OCI-M1 (cell line): ENCODE measurements at places on chromosomes 1 and 21.

GRCh38 chr1:70910013-70910412 lies 137.6 kb downstream of the PTGER3 start:
- DNase-seq = peak; percentile 43

GRCh38 chr21:25845729-25846256 lies 111.0 kb downstream of the GABPA start:
- no peak for DNase-seq

DNA sequence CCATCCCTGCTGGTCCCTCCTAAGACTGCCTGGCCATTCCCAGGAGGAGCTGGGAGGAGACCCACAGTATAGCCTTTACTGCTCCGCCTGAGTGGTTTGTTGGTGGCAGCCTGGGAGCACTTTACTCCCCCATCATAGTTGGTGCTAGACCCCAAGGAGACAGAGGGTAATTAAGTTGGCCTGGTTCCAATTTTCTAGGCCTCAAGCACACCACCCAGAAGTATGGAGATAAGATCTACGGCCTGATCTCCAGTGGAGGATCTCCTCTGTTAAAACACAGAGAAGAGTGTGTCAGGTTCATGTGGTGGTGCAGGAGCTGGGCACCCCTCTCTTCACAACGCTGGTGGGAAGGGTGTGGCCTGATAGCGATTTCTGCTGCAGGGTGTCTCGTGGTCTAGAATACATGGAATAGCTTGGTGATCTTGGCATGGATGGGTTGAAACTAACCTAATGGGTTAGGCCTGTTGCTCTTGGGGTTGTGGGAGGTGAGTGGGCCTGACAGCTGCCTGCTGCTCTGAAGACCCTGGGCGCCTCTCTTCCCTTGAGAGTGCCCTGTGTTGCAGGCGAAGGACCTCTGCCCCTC lies 68.5 kb downstream of the FASLG start:
- no peak for DNase-seq

DNA sequence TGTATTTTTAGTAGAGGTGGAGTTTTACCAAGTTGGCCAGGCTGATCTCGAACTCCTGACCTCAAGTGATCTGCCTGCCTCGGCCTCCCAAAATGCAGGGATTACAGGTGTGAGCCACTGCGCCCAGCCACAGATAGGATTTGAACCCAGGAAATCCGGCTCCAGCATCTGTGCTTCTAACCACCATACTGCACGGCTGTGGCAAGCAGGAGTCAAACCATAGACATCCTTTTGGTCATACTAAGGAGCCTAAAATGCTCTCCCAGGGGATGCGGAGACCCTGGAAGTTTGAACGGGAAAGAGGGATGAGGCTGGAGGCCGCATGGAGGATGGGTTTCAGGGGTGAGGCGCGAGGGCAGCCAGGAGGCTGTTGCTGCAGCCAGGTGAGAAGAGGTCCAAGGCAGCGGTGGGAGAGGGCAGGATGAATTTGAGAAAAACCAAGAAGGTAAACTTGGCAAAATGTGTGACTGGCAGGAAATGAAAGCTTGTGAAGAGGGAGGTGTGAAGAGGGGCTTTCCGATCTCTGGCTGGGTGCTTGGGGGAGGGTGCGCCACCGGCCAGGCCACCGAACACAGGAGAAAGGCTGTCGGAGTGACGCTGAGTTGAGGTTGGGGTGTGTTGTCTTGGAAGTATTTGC lies 24.0 kb upstream of the CDK18 start:
- DNase-seq = no peak

DNA sequence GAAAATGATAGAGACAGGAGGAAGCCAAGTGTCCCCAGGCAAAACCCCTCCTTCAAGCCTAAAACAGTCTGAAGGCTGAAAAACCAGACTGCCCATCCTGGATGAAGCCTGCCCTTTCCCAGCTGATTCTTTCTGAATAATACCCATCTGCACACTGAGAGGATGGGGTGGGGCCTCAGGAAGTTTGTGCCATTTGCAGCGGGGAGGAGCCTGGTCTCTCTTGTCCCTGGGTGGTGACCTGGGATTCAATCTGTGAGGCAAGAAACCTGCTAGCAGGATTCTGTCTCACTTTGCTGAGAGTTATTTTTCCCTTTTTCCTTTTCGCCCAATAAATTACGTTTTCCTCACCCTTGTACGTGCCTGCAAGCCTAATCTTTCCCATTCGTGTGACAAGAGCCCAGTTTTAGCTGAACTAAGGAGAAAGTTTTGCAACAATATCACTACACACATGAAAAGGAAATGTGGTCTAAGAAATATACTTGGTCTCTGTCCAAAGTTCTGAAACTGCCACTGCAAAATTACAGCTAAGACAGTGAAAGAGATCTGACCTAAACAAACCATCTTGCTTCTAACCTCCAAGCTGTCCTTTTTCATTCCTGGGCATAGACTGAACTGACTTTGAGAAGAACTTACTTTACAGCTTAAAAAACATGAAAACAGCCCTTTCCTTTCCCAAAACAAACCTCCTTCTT lies 105.0 kb downstream of the COP1 start:
- DNase-seq = peak; percentile 18

DNA sequence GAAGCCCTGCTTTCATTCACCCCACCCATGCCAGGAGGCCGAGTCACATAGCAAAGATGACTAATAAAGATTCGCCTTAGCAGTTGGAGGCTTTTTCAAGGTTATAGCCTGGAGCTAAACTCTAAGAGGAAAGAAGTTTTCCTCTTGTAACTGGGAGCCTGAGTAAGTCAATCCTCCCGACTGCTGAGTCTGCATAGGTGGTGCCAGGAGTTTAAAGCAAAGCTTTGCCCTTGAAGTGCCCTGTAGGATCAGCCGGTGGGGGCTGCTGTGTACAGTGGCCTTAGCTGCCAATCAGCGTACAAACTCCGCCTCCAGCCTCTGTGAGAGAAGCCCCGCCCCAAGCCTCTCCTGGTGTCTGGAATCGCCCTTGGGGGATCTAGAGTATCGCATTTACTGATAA lies 147.5 kb upstream of the SPATA6 start:
- no peak for DNase-seq

DNA sequence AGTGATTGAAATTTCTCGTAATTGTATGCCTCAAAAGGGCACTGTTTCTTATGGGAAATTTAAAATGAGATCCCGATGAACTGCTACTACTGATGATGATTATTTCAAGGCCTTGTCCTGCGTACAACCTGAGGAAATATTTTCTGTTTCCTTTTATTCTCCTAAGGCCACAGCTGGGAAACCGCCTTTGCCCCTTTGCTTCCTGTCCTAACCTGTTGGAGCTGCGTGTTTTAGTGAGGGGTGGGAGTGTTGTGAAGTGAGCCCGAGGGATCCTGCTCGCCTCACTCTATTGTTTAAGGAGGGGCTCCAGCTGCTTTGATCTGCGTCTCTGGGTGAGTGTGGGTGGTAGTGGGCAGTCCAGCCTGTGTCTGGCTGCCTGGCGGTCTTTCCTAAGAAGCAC lies 14.4 kb downstream of the LAMC2 start:
- DNase-seq = no peak

- no peak for DNase-seq
These were observed at the start of gene CBR3 for GRCh38 chr21:36134803-36135390. TSS of gene CBR3 (plus strand) at chr21:36135079. CDS start at chr21:36135193, 114 bp downstream.

GRCh38 chr1:157988002-157988401 lies 5.4 kb upstream of the KIRREL1 start:
- DNase-seq = no peak

- DNase-seq = no peak
These were observed 183.2 kb downstream of the DNM3 start for GRCh38 chr1:172024516-172024915.

DNA sequence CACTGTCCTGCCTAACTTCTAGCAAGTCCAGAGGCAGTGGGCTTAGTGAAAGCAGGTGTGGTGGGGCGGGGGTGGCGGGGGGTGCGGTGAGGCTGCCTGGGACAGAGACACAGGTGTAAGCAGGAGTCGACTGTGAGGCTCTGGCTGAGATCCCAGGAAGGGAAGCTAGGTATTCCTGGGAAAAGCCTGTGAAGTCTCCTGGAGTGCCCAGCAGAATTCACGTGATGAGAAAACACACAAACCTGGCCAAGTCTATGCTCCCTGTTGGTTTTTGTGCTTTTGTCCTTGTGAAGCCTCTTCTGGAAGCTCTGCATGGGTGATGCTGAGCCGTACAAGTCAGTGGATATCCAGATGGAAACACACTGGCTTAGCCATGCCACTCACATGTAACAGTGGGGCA lies 5.3 kb downstream of the GALNT2 start:
- DNase-seq = no peak

- DNase-seq = no peak
These were observed 664.4 kb downstream of the MATN1 start for GRCh38 chr1:30058970-30059369.
